SW480 (cell line): ENCODE measurements at places on chromosomes 16 and 17.

GRCh38 chr16:31351942-31352325, 3.0 kb upstream of the ITGAX start:
- no peak for DNase-seq

DNA sequence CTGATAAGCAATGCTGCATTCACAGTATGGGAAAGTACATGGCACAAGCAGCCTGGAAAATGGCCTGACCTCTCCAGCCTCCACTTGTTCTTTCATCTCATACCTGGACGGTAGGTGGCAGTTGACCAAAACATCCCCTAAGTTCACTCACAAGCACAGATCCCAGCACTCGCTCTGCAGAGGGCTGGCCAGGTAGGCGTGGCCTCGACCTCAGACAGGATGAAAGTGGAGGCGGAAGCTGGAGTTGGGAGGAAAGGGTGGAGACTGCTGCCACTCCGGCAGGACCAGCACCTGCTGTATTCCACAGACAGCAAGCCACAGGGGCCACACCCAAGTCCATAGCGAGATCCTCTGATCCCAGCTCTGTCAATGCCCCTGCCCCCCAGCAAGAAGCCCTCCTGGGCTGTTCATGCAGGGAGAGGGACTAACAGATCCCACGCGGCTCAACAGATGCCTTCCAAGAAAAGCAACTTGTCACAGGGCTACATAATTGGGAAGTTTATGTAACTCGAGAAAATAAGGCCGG, 31.3 kb downstream of the ZCCHC14 start:
- DNase-seq: peak; percentile 99

GRCh38 chr16:81473066-81473488, 28.5 kb downstream of the CMIP start:
- no peak for DNase-seq

- DNase-seq: peak; percentile 17
Observed at GRCh38 chr17:20073055-20073979, 64.2 kb downstream of the SPECC1 start.

DNA sequence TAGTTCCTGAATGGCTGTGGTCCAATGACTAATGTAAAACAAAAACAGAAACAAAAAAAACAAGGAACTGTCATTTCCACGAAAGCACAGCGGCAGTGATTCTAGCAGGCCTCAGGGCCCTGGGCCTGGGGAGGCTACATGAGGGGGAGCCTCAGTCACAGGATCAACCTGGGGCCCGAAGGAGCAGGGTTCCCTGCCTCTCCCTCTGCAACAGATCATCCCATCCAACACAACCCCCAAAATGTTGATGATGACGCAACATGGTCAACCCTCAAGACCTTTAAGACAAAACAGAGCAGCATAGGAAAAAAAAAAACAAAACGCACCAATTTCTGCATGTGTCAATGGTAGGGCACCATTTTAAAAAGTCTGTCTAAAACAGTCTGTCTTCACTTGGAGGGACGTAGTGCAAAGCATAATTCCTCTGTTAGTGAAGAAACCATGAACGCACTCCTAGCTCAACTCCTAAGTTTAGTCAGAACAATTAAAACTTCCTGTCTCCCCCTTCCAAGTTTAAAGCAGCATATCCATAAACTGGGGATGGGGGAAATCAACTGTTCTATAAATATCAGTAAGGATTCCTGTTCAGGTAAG, 32.3 kb downstream of the AXIN2 start:
- no peak for DNase-seq

DNA sequence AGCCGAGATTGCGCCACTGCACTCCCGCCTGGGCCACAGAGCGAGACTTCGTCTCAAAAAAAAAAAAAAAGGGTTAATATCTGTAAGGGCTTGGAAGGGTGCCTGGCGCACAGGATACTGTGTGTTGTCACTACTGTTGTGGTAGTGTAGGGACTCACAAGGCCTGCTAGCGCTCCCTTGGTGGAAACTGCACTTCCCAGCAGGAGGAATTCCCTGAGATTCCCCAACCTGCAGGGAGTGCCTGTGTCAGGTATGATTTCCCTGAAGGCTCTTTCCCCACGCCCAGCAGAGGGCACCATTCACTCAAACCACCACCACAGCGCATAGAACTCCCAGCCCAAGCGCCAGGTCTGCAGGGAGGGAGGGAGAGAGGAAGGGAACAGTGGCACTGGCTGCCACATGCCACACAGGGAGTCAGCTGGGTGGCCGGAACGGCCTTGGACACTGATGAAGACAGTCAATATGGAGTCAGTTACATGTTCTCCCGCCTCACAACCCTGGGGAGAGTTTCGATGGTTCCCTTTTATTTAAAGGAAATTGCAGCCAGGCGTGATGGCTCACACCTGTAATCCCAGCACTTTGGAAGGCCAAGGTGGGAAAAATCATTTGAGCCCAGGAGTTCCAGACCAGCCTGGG, 32.7 kb upstream of the CDH1 start:
- DNase-seq: peak; percentile 82

- DNase-seq: no peak
Observed at GRCh38 chr16:29028457-29029167, 43.8 kb downstream of the LAT start.

- peak; percentile 14 for DNase-seq
Observed at GRCh38 chr16:24525970-24526559, 13.3 kb upstream of the RBBP6 start.

DNA sequence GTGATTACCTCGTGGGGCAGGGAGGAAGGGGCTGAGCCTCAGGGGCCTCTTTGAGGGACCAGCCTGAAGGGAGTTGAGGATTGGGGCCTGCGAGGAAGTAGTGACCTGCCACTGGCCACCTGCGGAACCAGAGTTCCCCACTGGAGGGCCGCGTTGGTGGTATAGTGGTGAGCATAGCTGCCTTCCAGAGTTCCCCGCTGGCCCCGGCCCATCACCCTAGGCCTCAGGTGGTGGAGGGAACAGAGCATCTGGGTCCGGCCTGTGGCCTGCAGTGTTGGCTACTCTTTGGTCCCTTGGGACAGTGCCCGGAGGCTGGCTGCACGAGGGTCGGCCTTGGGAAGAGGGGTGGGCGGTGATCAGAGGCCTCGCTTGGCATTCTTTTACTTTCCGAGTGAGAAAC, 20.5 kb downstream of the MGAT5B start:
- DNase-seq: no peak

DNA sequence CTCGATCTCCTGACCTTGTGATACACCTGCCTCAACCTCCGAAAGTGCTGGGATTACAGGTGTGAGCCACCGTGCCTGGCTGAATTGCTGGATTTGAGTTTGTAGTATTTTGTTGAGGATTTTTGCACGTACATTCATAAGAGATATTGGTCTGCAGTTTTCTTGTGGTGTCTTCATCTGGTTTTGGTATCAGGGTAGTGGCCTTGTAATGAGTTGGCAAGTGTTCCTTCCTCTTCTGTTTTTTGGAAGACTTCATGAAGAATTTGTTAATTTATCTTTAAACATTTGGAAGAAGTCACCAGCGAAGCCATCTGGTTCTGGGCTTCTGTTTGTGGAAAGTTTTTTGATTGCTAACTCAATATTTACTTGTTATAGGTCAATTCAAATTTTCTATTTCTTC, 26.9 kb downstream of the SPNS3 start:
- DNase-seq: no peak

GRCh38 chr16:86099326-86099725, 200.4 kb downstream of the IRF8 start:
- DNase-seq: no peak
